ENCODE measurements at places on chromosomes 1 and 21.

DNA sequence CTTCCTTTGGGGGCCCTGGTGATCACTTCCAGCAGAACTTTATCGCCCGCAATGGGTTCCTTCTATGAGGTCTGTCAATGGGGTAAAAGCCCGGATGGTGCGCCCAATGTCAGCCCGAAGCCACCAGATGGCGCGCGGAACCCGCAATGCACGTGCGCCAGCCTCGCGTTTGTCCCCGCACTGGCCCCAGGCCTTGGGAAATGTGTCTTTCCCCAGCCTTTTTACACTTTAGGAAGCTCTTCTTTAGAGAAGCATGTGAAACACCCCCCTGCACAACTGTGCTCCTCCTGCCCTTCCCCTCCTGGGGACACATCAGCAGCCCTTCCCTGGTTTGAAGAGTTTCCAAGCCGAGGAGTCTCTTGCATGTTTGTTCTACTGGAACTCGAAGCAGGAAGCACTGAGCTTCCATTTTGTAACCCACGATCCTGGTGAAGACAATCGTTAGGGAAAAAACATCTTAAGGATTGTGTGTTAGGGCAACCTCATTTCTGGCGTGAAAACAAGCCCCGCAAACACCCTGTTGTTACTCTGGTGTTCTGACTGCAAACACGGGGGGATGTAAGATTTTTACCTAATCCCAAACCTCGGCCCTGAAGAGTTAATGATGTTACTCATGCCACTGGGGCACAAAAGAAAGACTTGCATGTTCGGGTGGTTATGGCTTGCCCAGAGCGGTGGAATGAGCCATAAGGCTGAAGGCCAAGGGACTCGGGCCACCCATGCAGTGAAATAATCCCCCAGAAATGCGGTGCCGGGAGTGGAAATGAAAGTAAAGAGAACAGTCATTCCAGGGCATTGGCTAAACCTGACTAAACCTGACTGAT, 20.4 kb upstream of the TARBP1 start:
- DNase-seq = peak; percentile 78

DNA sequence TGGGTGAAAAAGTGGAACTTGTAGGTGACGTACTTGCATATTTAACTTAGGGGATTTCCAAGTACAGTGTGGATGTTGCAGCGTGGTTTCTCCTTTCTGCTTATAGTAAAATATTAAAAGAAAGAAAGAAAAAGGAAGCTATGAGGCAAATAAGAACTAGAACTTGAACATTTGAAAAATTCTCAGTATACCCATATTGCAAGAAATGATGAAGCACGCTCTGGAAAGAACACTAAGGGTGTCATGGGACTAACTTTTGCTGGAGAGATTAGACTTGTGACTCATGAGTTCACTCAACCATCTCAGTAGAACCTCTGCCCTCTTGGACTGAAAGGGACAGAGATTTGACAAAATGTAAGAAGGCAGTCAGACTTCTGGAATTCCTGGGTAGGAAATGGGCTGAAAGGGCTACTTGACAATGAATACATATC, 704.5 kb upstream of the ADGRL4 start:
- DNase-seq = no peak

DNA sequence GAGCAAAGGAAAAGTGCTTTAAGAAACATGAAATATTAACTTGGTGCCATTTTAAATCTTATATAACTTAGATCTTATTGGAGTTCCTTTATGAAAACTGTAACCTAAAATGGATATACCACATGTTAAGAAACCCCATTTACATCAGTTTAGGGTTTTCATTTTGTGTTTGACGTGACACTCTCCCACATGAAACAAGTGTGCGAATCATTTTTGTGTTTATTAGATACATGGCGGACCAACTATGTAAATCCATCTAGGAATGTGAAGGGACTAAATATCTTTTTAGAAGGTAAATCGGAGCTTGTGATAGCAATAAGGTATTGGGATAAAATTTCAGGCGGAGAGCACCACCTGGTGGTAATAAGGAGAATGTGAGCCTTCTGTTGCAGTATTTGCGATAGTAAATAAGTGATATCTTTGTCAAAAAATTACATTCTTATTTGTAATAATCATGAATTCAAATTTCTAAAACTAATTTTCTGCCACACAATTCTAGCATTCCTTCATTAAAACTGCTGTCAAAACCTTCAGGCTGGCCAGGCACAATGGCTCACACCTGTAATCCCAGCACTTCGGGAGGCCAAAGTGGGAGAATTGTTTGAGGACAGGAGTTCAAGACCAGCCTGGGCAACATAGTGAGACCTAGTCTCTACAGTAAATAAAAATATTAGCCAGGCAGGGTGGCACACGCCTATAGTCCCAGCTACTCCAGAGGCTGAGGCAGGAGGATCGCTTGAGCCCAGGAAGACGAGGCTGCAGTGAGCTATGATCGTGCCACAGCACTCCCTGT, 31.3 kb downstream of the SMAP2 start:
- DNase-seq = peak; percentile 60

DNA sequence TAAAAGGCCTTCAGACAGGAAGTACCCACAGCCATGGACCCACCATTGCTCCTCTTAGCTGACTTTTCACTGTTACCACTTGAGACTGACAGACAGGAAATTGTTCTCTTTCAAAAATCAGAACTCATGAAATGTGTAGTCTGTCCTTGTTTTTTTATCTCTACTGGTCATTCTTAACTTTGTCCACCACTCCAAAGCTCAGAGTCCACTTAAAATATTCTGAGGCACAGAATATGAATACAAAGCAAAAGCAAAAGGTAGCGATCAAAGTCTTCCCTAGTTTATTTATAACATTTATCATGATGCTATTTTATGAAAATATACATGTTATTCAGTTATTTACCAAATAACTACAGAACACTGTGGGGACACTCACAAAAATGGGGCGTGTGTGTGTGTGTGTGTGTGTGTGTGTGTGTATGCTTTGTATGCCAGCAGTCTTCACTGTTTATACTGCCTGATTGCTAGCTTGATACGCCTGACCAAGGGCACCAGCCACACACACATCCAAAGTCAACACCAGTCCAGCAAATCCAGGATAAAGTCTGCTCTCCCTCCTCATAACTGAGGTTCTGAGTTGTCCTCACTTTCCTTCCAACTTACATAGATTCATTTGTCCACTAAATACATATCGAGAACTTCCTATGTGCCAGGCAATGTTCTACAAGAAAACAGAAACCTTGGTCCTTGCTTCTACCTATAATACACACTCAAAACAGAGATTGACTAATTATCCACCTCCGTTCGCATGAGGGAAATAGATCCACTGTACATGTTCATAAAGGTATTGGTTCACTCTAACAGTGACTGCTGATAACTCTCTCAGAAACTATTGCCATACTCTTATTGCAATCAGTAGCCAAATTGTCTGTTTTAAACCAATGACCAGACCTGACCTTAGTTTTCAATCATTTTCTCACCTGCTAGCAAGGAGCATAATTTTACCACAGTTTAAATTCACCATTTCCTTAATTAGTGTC, 79.4 kb downstream of the ERICH3 start:
- DNase-seq = no peak

GRCh38 chr21:17732306-17732705, 86.8 kb downstream of the C21orf91 start:
- peak; percentile 42 for DNase-seq

DNA sequence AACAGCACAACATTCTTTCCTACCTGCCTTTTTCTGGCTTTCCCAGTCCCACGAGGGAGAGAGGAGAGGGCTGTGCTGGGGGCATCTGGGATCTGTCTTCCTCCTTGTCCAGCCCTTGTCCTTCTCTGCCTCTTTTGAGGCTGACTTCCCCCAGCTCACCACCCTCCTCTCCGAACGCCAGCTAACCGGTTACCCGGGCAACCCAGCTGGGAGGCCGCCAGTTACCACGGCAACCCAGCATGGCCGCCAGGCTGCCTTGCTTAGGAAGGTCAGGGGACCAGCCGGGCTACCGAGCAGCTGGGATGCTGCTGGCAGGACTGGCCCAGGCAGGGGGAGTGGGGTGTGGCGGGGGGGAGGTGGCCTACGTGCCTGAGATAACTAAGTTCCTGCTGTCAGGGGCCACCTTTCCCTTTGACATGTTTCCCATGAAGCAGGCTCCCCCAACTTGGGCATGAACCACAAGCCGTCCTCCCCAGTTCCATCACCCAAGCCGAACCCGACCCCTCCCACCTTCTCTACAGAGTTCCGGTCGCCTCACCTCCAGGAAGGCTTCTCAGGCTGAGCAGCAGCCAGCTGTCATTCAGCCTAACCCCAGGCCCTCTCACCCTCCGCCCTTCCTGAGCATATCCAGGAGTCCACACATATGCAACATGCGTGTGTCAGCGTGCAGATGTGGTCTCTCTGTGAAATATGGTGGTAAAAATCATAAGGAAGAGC, 8.7 kb downstream of the PLEKHA6 start:
- peak; percentile 35 for DNase-seq

GRCh38 chr1:197731449-197731848, 43.8 kb downstream of the DENND1B start:
- DNase-seq = no peak

GRCh38 chr1:23177438-23178380, 9.1 kb upstream of the LUZP1 start:
- peak; percentile 38 for DNase-seq

DNA sequence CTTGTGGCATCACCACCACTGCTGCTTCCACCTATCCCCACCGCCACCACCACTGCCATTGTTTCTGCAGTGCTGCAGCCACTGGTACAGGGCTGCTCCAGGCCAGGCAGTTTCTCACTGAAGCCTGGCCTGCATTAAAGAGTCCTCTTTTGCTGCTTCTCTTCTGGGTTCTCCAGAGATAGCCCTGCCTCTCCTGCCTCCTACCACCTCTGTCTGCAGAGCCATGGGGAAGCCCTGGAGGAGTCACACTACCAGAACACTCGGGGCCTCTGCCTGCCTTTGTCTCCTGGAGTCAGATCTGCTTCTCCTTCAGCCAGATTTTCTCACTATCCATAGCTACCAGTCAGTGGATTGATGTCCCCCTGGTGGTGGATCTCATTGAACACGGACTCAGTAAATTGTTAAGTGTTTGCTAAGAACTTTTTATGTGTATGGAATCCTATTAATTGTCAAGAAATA, 37.7 kb upstream of the DDAH1 start:
- peak; percentile 68 for DNase-seq

DNA sequence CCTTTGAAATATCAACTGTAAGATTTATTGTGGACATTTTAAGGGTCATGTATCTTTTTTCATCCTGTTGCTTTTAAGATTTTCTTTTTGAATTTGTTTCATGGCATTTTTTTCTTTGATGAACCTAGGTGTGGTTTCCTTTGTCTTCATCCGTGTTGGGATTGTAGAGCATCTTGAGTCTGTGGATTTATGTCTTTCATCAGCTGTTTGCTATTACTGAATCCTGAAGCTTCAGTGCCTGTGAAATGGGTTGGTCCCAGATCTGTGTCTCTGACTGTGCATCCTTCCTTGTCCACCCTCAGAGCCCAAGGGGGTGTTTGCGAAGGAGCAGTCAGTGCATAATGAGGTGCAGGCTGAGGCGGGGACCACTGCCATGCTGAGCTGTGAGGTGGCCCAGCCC, 37.3 kb downstream of the OBSCN start:
- no peak for DNase-seq

DNA sequence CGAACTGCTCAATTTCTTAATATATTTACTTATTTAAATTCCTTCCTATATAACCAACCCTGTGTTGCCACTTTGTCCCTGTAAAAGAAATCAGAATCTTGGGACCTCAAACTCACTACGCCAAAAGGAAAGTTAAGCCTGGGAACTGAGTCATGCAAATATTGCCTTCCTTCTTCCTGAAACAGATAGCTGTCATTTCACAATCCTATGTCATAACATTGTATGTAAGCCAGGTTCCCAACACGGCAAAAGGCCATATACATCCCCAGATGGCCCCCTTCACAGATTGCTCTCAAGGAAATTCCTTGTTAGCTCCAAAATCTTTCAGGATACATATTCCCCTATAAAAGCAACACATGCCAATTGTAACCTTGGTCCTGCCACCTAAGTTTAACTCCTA, 39.7 kb downstream of the C21orf91 start:
- no peak for DNase-seq
